ENCODE measurements at places on chromosomes 7 and 10.

- DNase-seq = no peak
Measured at GRCh38 chr10:120453886-120454285, 3.1 kb upstream of the PLPP4 start.

DNA sequence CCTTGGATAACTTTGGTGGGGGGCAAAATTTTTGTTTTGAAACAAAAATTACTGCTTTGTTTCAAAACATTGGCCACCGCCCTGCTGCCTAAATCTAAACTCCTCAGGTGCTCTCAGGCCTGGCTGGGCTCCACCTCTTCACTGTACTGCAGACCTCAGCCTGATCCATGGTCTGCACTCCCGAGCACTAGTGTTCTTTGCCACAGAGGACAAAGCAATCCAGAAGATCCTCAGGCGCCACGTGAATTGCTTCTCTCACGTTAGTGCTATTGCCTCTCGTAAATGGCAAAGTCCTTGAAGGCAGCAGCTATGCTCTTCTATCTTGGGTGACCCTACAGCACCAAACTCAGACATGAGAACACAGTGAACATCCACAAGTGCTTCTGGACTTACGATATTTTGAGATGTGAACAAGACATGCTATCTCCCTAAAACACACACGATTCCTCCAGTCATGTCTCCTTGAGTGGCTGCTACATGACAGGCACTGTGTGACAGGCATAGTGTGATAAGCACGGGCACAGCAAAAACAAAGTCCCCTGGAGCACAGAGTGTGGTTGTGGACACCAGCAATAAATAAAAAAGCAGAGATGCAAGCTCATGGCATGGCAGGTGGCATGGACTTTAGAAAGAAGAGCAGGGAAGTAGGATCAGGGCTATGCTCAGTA lies 582.1 kb upstream of the DPP6 start:
- no peak for DNase-seq

- peak; percentile 6 for DNase-seq
Measured at GRCh38 chr7:96414931-96415292, 93.0 kb upstream of the SLC25A13 start.

DNA sequence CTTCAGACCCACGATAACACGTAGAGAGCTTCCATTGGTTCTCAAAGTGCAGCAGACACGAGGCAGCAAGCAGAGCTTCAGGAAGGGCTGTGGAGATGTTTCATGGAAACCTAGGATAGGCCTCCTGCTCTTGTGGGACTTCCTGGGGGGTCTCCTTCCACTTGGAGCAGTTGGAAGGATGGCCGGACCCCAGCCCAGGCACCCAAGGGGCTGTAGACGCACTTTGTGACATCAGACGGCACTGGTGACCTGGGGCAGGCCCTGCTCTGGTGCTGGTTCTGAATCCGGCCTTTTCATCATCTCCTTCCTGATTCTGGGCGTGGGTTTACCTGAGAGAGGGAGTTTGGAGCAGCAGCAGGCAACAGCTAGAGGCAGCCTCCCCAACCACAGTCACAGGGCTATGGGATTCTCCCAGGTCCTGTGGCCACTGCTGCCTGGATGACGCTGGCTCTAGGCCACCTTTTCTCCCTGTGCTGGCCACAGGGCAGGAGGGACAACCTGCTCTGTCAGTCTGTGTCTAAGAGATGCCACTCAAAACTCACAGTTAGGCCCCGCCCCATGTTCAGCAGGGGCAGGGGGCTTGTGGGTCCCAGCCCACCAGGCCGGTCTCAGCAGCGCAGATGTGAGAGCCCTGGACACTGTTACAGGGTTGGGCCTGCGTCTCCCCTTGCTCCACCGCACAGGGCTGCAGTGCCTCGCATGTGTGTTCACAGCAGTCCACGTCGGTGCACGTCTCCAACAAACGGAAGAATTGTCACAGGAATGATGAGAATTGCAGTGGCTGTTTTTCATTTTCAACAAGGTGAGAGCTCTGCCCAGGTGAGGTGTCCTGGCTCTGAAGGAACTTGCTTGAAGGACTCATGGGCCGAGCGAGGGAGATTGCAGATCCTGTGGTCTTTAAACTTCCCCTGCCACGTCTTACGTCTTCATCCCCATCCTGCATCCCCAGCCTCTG lies 569.3 kb downstream of the TCERG1L start:
- DNase-seq = no peak

GRCh38 chr10:124601016-124601415 lies 139.4 kb downstream of the LHPP start:
- no peak for DNase-seq

GRCh38 chr7:149003018-149003417 lies 25.3 kb downstream of the PDIA4 start:
- no peak for DNase-seq

- no peak for DNase-seq
Measured at GRCh38 chr7:90738249-90738648, 142.1 kb downstream of the CDK14 start.

DNA sequence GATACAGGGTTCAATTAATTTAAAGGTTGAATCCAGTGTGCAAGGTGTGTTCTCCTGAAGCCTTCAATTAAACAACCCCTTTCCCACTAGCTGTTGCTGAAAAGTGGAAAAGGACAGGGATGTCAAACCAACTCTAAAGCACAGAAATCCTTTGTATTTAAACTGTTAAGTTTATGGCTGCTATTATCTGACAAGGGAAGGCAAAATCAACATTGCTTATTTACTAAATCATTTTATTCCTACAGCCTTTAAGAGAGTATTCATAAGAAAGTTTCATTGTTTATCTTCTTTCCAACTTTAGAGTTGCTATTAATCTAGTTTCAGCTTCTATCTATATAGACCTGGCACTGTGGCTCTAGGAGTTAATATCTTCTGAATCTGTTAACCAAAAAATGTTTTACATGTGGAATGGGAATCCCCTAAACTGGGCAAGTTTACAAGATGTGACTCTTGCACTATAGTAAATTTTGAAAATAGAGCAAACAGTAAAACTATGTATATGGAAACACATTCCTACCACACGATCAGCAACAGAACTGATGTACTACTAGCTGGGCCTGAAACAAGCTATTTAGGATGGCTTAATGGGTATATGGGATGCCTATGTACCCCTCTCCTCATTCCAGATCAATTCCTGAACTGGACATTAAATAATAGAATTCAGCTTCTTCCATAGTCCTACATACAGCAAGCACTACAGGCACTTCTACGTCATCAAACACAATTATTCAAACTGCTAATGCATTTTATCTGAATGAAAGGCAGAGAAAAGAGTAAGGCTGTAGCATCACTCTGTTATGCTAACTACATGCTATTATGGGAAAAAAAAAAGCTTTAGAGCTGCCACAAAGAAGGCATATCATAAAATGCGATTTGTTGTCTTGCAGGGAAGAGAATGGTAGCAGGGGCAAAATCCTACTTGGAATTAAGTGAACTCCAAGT lies 52.8 kb downstream of the CDK6 start:
- DNase-seq = no peak

- DNase-seq = no peak
Measured at GRCh38 chr10:111211706-111212105, 134.9 kb downstream of the ADRA2A start.

DNA sequence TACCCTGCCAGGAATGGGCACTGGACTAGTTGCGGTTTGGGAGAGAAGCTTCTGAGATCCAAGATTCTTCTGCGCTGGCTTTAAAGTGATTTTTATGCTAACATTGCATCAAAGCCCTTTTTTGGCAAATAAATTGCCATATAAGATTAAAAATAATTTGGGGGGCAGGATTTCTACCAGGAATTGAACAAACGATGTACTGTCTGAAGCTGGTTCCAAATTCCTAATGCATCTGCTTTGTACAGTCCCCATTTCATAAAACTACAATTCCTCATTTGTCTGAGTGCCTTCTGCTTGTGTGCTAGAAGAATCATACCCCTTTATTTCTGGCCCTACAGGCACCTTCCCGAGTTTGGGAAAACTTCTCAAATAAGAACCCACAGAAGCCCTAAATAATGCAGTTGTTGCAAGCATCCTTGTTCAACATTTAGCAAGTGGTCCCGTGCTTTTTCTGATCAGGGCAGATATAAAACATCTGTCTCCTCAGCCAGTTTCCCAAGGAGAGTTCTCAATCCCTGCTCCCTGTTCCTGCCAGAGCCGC lies 349.7 kb downstream of the PTEN start:
- DNase-seq = no peak

DNA sequence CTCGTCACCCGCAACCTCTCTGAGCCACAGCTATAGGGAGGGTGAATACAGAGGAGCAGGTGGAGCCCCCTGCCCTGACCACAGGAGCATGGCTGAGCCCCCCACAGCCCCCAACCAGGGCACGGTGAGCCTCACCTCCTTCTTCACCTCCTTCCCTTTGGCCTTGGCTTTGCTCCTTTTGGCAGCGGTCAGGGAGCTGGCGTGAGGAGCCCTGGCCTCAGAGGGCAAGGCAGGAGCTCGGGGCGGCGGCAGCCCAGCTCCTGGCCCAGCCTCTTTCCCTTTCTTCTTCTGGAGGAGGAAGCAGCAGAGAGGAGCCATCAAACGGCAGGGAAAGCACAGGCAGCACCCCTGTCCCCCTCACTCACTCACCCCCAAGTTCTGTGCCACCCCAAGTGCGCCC lies 42.2 kb downstream of the SLC29A4 start:
- no peak for DNase-seq

DNA sequence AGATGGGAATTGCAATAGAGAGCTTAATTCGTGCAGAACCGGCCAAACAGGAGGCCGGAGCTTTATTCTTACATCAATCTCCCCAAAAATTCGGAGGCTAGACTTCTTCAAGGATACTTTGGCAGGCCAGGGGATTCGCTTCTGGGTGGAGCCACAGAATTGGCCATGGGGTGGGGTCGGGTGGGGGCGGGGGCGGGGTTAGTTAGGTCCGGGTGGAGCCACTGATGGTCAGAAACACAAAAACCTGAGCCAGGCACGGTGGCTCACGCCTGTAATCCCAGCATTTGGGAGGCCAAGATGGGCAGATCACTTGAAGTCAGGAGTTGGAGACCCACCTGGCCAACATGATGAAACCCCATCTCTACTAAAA lies 87.5 kb downstream of the SEPTIN14 start:
- no peak for DNase-seq

DNA sequence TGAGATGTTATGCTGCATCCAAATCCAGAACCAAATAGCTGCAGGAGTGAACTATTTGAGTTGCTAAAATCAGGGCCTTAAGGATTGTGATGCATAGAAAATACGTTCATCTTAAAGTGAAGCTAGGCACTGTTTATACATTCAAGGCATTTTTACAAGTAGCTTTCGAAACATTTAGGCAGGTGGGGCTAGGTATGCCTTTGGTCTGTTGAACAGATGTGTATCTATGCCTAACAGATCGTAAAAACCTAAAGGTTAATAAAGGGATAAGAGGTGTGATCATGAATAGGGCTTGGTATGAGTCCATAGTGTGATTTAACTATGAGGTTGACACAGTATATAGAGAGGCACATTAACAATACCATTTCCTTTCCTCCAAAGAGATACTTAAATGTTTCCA lies 262.5 kb downstream of the SEMA3D start:
- DNase-seq = no peak

DNA sequence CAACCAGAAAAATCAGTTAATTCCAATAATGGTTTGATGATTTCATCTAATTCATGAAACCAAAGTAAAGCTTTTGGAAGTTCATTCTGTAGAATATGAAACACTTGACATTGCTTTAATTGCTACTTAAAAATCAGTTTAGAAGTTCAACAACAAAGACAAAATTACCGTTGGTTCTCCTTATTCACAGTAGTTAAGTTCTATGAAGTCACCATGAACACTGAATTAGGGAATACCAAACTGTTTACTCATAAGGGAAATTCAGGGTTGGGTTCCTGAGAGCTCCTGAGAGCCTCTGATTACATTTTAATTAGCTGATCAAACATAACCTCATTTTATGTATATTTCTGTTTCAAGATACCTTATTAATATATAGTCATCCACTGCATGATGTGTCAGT lies 46.2 kb downstream of the ZNF438 start:
- no peak for DNase-seq

GRCh38 chr7:67343114-67343513 lies 346.5 kb downstream of the TYW1 start:
- no peak for DNase-seq

DNA sequence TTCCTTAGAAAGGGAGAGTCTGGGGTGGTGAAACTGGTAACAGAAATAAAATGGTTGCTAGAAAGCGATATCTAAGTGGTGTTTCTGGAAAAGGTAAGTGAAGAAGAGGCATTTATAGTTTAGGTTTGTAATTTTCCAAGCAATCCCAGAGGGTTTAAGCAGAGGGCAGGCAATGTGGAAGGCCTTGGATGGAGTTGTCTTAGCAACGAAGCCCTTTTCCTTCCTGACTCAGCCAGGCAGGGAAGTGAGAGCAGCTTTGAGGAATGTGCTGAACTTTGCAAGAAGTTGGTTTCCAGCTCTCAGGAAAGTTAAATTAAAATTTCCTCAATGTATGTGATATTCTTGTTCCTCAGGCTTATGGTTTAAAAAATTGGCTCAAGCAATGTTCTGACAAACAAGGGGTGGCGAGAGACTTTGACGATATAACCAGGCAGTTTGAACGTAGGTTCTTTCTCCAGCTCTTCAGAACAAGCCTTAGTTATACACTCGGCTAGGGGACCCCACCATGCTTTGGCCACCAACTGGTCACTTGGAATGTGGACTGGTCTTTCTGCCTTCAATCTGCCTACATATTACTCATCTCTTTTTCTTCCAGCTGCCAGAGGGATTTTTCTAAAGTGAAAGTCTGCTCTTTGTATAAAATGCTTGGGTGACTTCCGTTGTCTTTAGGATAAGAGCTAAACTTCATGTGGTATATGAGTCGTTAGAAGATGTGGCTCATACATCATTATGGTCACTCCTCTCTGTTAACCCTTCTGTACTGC lies 66.9 kb upstream of the SLC25A13 start:
- no peak for DNase-seq

GRCh38 chr10:93841961-93842360 lies 51.8 kb upstream of the SLC35G1 start:
- no peak for DNase-seq

DNA sequence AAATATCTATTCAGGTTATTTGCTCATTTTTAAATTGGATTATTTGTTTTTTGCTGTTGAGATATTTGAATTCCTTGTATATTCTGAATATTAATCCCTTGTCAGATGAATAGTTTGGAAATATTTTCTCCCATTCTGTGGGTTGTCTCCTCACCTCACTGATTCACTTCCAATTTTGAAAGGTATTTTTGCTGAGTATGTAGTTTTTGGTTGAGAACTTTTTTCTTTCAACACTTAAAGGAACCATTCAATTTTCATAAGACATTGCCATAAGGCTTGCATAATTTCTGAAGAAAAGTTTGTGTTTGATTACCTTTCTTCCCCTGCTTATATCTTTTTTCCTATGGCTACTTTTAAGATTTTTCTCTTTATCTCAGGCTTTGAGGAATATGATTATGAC lies 8.9 kb upstream of the SCRN1 start:
- DNase-seq = no peak

Measured in stimulated activated CD4-positive, alpha-beta T cell treated with anti-CD3 and anti-CD28 coated beads, Interleukin-2, amount 100 ng/mL, for 4 hours (primary cell).